PC-3 (cell line): ENCODE measurements at places on chromosomes 1 and 21.

- peaks cover 40% of the 10 kb centered on the region for H3K4me1 ChIP-seq
- DNase-seq = no peak
- H3K27me3 ChIP-seq = no peaks in the 10 kb centered on the region
Measured at GRCh38 chr1:234613128-234613875, 3.3 kb upstream of the IRF2BP2 start.

DNA sequence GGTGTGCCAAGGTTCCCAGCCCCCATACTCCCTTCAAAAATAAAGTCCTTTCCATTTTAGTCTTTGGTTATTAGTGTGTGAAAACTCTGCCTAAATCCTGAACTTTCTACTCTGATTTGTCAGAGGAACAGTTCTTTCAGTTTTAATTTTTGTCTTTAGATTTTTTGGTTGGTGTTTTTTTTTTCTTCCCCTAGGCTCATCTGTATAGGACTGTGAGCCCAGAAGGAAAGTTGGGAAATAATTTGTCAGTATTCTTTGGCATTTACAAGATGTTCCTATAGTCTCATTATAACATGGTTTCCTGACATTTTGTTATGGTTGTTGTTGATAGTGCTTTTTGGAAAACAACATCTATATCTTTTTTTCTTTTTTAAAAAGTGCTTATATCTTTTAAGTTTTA, 38.0 kb downstream of the LAMC1 start:
- no peak for DNase-seq
- no peak overlapping the region for H3K4me3 ChIP-seq
- no peaks in the 10 kb centered on the region for H3K27me3 ChIP-seq
- H3K4me1 ChIP-seq = peaks cover 47% of the 10 kb centered on the region

- H3K36me3 ChIP-seq = no peaks in the 10 kb centered on the region
- no peak for DNase-seq
- H3K4me1 ChIP-seq = no peaks in the 10 kb centered on the region
Measured at GRCh38 chr1:223304931-223305330, 59.0 kb downstream of the SUSD4 start.

- H3K4me1 ChIP-seq = no peaks in the 10 kb centered on the region
- H3K36me3 ChIP-seq = peaks cover 26% of the 10 kb centered on the region
- no peak for DNase-seq
- no peaks in the 10 kb centered on the region for H3K27me3 ChIP-seq
- H3K27ac ChIP-seq = no peak overlapping the region
Measured at GRCh38 chr1:19262047-19262446, 10.4 kb downstream of the MRTO4 start.

DNA sequence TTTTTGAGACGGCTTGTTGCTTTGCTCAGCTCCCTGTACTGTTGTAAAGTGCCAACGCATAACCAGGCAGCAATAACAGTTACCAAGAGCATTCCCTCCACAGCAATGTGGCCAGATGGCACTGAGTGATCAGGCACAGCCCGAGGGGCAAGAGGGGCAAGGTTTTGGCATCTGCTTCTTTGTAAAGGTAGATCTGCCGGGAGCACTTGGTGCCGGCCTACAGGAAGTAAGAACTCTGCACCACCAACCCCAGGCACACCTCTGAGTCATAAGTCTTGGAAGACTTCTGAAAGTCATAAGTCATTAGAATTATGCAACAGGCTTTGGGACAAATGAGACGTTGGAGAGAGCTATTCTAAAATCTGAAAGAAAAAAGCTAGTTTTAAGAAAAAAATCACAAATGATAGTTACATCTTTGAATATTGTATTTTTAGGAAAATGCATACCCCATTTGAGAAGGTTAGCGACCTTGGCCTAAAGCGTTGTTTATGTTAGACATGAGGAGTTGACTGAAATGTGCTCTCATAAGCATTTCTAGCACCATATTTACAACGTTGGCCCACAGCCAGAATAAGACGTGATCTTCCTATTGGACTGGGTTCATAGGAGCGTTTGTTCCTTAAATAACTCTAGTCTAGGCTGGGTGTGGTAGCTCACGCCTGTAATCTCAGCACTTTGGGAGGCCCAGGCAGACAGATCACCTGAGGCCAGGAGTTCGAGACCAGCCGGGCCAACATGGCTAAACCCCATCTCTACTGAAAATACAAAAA, 37.7 kb upstream of the MAP10 start:
- no peaks in the 10 kb centered on the region for H3K27me3 ChIP-seq
- H3K4me1 ChIP-seq = peaks cover 15% of the 10 kb centered on the region
- peak; percentile 94 for DNase-seq
- H3K27ac ChIP-seq = peak overlapping the region; percentile 22
- H3K4me3 ChIP-seq = no peak overlapping the region

- no peak overlapping the region for H3K27ac ChIP-seq
- no peak for DNase-seq
- H3K36me3 ChIP-seq = no peaks in the 10 kb centered on the region
- peaks cover 9% of the 10 kb centered on the region for H3K4me1 ChIP-seq
- no peaks in the 10 kb centered on the region for H3K27me3 ChIP-seq
- no peak overlapping the region for H3K4me3 ChIP-seq
Measured at GRCh38 chr1:118992868-118993699, 4.9 kb upstream of the TBX15 start.

DNA sequence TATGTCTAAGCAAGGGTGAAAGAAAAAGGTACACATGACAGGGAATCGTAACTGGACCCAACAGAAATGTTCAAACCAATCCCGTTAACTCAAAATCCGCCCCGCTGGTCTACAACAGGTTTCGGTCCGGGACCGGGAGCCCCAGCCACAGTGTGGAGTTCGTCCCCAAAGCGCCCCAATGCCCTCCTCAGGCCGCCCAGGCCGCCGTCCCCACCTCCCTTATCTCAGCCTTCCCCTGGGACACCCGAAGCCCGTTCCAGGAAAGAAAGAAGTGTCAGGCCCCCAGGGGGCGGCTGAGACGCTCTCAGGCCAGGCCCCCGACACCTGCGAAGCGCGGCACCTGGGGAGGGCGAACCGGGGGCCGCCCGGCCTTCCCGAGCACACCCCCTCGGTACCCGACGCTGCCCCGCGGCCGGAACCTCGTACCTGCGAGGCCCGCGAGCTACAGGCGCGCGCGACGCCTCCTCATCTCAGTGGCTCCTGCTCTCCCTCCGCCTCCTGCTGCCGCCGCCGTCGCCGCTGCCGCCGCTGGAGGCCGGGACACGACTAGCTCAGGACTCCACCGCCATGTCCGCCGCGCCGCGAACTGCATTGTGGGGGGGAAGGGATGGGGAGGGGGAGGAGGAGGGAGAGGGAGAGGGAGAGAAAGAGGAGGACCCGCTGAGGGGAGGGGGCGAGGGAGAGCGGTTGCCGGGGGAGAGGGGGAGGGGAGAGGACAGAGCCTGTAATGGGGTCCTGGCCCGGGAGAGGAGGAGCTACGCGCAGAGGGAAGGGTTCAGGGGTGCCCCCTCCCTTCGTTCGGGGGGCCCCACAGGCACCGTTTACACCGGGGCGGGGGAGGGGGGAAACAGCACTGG, at the start of gene TUT4:
TSS of gene TUT4 (minus strand) at position 588 of the 857 bp plus-strand sequence. CDS start 26,812 bp downstream, outside the sequence.
- peaks cover 11% of the 10 kb centered on the region for H3K4me1 ChIP-seq
- peak within 1 kb of the TSS; percentile 82 for H3K4me3 ChIP-seq
- no peaks in the 10 kb centered on the region for H3K36me3 ChIP-seq
- no peaks in the 10 kb centered on the region for H3K27me3 ChIP-seq
- peak; percentile 66 for DNase-seq

DNA sequence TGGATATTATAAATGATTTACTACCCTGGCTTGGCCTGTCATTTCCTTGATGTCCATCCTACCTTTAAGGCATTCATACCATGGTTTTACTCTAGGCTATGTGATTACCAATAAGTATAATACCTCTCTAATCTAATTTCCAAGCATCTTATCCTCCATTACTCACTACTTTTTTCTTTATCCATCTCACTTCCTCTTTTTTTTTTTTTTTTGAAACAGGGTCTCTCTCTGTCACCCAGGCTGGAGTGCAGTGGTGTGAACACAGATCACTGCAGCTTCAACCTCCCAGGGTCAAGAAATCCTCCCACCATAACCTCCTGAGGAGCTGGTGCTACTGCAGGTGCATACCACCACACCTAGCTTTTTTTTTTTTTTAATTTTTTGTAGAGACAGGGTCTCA, 39.9 kb downstream of the INKA2 start:
- no peaks in the 10 kb centered on the region for H3K27me3 ChIP-seq
- peaks cover 6% of the 10 kb centered on the region for H3K4me1 ChIP-seq
- no peak overlapping the region for H3K4me3 ChIP-seq

- H3K36me3 ChIP-seq = no peaks in the 10 kb centered on the region
- H3K4me1 ChIP-seq = peaks cover 42% of the 10 kb centered on the region
- peak overlapping the region; percentile 11 for H3K27ac ChIP-seq
- no peaks in the 10 kb centered on the region for H3K27me3 ChIP-seq
- peak; percentile 72 for DNase-seq
- H3K4me3 ChIP-seq = peak overlapping the region; percentile 17; the same call in 1 of the 2 replicates
Measured at GRCh38 chr1:214503553-214503952, 47.8 kb downstream of the PTPN14 start.
